ENCODE measurements at places on chromosomes 6 and 20. TPM values are rescaled to one million over a fixed set of nuclear protein-coding genes. Genes with fewer than 3 reads are reported as not detected.

GRCh38 chr6:128259730-128260685 is 260.4 kb downstream of the PTPRK start:
- no peaks in the 10 kb centered on the region for H3K27me3 ChIP-seq
- H3K36me3 ChIP-seq, result no peaks in the 10 kb centered on the region
- no peaks in the 10 kb centered on the region for H3K4me1 ChIP-seq

DNA sequence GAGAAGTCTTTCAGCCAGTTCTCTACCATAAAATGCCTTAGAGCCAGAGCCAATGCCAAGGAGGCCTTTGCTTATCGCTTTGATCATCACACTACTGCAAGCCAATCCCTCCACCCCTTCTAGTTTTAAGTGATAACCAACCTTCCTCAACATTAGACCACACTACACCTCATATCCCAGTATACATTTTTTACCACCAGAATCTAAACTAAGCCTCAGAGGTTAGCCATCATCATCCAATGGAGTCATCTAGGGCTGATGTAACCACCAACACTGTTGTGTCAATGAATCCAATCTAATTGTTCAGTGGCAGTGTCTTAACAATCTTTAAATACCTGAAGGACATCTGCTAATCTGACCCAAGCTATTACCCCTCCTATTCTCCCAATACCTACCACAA is 6.4 kb downstream of the ZUP1 start:
- H3K27me3 ChIP-seq, result no peaks in the 10 kb centered on the region
- no peaks in the 10 kb centered on the region for H3K36me3 ChIP-seq
- H3K4me3 ChIP-seq, result no peak overlapping the region
- DNase-seq, result no peak
- H3K4me1 ChIP-seq, result no peaks in the 10 kb centered on the region
- no peak overlapping the region for H3K27ac ChIP-seq

- DNase-seq, result no peak
- H3K4me1 ChIP-seq, result no peaks in the 10 kb centered on the region
- H3K27me3 ChIP-seq, result no peaks in the 10 kb centered on the region
- H3K36me3 ChIP-seq, result no peaks in the 10 kb centered on the region
- H3K4me3 ChIP-seq, result no peak overlapping the region
Observed at GRCh38 chr6:41647061-41647511, 8.8 kb downstream of the MDFI start.

The FITM2 gene
- 165 TPM for total RNA-seq

DNA sequence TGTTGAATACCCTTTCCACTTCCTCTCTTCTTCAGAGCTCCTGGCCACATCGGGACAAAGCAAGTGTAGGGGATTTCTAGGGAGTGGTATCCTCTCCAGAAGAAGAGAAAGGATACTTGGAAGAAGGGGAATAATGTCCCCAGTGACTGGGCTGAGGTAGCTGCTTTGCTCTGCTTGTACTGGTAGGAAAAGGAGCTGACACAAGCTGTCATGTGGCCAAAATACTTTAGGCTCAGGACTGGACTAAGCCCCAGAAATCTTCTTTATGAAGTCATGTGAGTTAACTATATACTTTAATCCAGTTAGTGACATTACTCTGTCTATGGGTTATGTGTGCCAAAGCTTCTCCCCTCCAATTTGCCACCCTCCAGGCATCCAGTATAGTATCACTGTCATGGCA is 40.5 kb downstream of the AKIRIN2 start:
- H3K4me1 ChIP-seq, result no peaks in the 10 kb centered on the region
- H3K4me3 ChIP-seq, result no peak overlapping the region
- DNase-seq, result no peak
- no peaks in the 10 kb centered on the region for H3K27me3 ChIP-seq
- H3K36me3 ChIP-seq, result peaks cover 32% of the 10 kb centered on the region

The PNPLA1 gene
- total RNA-seq, result not detected

DNA sequence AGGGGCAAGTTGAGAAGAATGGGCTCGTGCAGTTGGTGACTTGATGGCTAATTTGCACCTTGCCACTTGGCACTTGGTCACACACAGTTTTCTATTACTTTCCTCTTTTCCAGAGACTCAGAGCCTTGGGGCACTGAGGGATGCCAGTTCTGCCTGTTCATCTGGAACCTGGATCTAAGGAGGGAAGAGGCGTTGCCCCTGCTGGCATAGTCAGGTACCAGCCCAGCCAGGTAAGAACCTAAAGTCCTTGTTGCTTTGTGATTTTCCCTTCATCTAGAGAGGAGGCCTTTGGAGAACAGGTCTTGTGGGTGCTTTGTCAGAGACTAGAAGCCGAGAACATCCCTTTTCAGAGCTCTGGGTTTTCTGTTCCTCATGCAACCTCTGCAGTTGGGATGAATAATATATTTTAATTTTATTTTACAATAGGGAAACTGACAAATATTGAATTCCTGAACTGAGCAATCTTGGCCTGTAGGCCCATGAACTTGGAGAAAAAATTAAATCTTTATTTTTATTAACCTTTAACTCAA is 11.4 kb downstream of the SYTL3 start:
- H3K4me1 ChIP-seq, result peaks cover 34% of the 10 kb centered on the region
- H3K4me3 ChIP-seq, result no peak overlapping the region
- DNase-seq, result no peak

The ASIP gene
- 3.4 TPM for total RNA-seq

The CCDC167 gene
- 34.5 TPM for total RNA-seq

The TCP11 gene
- not detected for total RNA-seq

DNA sequence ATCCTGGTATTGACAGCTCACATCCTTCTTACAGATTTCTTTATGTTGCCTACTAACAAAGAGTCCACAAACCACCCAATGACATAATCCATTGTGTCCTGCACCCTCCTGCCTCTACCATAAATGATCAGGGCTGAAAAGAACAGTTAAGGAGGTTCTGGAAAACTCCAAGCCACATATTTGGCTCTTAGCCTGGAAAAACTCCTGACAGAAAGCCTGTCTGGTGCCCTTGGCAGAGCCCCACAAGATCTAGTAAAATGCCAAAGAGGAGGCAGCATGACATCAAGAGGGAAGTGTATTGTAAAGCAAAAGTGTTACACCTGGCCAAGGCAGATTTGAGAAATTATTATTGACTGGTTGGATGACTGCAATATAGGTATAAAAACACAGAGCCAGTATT is 126.4 kb upstream of the VGLL2 start:
- DNase-seq, result no peak
- H3K4me3 ChIP-seq, result no peak overlapping the region
- no peaks in the 10 kb centered on the region for H3K27me3 ChIP-seq
- H3K4me1 ChIP-seq, result no peaks in the 10 kb centered on the region

- DNase-seq, result no peak
- H3K27me3 ChIP-seq, result no peaks in the 10 kb centered on the region
- no peaks in the 10 kb centered on the region for H3K36me3 ChIP-seq
- H3K4me1 ChIP-seq, result no peaks in the 10 kb centered on the region
Observed at GRCh38 chr6:43826730-43827129, 56.7 kb downstream of the VEGFA start.

The CDH22 gene
- total RNA-seq, result 0.13 TPM

GRCh38 chr6:26075063-26075717 is 12.0 kb upstream of the HFE start:
- no peak overlapping the region for H3K4me3 ChIP-seq
- no peaks in the 10 kb centered on the region for H3K36me3 ChIP-seq
- DNase-seq, result no peak
- no peak overlapping the region for H3K27ac ChIP-seq
- H3K4me1 ChIP-seq, result no peaks in the 10 kb centered on the region

- H3K27me3 ChIP-seq, result no peaks in the 10 kb centered on the region
- H3K4me1 ChIP-seq, result peaks cover 22% of the 10 kb centered on the region
- H3K36me3 ChIP-seq, result no peaks in the 10 kb centered on the region
- DNase-seq, result no peak
- peak overlapping the region; percentile 63 for H3K4me3 ChIP-seq
Observed at GRCh38 chr6:157236040-157236725, 87.1 kb downstream of the TMEM242 start.

The OR2B6 gene
- total RNA-seq, result not detected
